Ovary (tissue), 10 donors: ENCODE measurements at places on chromosomes 2 and 18. TPM values are rescaled to one million over a fixed set of nuclear protein-coding genes. Genes with fewer than 3 reads are reported as not detected.

BCL11A gene
- 0.81 TPM for polyA plus RNA-seq

SCN9A gene
- 0.33 TPM for polyA plus RNA-seq

HOXD8 gene
- polyA plus RNA-seq, result 50.6 TPM

CYP27A1 gene
- polyA plus RNA-seq, result 30.0 TPM

TFPI gene
- 31.5 TPM for polyA plus RNA-seq

FTCDNL1 gene
- polyA plus RNA-seq, result 3.2 TPM

CXCR2 gene
- 0.08 TPM for polyA plus RNA-seq

TRIM43 gene
- polyA plus RNA-seq, result not detected

ZNF396 gene
- 0.84 TPM for polyA plus RNA-seq

REG1B gene
- polyA plus RNA-seq, result not detected

RAPGEF4 gene
- 24.6 TPM for polyA plus RNA-seq

VWA3B gene
- 1.1 TPM for polyA plus RNA-seq

EMX1 gene
- polyA plus RNA-seq, result 0.28 TPM

CTDP1 gene
- 2.5 TPM for polyA plus RNA-seq

SAP130 gene
- polyA plus RNA-seq, result 10.5 TPM

DCDC2C gene
- polyA plus RNA-seq, result 0.42 TPM

SPATA3 gene
- polyA plus RNA-seq, result not detected

CRYGD gene
- 7.0 TPM for polyA plus RNA-seq

NEB gene
- polyA plus RNA-seq, result 1.4 TPM

SERPINB3 gene
- polyA plus RNA-seq, result not detected

LCT gene
- not detected for polyA plus RNA-seq

GRB14 gene
- 14.7 TPM for polyA plus RNA-seq
